ENCODE measurements at places on chromosomes 4 and X.

DNA sequence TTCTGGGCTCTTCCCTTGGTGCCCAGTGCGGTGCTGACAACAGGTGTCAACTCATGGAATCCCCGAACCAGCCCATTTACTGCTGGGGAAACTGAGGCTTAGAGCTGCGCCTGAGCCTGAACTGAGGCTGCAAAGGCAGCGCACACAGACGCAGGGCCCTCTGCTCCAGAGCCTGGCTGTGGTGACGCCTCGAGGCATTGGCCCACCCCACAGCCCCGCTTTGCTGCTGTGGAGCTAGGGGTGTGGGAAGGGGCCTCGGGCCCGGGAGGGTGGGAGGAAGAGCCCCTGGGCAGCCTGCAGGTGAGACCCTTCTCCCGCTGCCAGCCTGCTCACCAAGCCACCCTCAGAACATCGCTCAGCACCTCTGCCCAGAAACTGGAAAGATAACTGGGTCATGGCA, 97.4 kb upstream of the LRPAP1 start:
- DNase-seq, result no peak

GRCh38 chr4:134343081-134343480, 141.5 kb upstream of the PABPC4L start:
- no peak for DNase-seq

- DNase-seq, result no peak
Measured at GRCh38 chr4:89434364-89434988, 126.9 kb upstream of the GPRIN3 start.

DNA sequence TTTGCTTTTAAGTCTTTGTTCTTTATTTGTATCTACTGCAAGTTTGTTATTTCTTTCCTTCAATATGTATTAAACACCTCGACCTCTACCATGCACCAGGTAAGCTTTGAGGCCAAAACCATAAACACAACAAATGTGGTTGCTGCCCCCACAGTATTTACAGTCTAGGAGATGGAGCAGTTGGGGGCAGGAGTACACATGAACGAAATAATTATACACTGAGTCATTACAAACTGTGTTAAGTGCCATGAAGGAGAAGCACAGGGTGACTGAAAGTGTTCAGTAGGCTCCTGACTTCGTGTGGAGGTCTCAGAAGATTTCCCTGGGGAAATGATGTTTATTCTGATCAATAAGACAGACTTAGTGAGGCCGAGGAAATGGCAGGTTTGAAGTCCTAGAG, 30.3 kb downstream of the SLC25A43 start:
- DNase-seq, result no peak
